Activated T-helper 2 cell treated with anti-CD3 and anti-CD28 coated beads, Interferon-gamma antibody, Interleukin-2, Interleukin-4, amounts not matched to agents 10 μg/mL and 5 μg/mL and 100 μg/mL, durations not matched to agents 14 hours and 24 hours and 36 hours (primary cell): ENCODE measurements at places on chromosomes 2 and 18. TPM values are rescaled to one million over a fixed set of nuclear protein-coding genes. Genes with fewer than 3 reads are reported as not detected.

GRCh38 chr2:133941666-133942065, 312.2 kb upstream of the MGAT5 start:
- DNase-seq, result no peak

GRCh38 chr2:24117902-24118301, 5.2 kb downstream of the PFN4 start:
- no peak for DNase-seq

DNA sequence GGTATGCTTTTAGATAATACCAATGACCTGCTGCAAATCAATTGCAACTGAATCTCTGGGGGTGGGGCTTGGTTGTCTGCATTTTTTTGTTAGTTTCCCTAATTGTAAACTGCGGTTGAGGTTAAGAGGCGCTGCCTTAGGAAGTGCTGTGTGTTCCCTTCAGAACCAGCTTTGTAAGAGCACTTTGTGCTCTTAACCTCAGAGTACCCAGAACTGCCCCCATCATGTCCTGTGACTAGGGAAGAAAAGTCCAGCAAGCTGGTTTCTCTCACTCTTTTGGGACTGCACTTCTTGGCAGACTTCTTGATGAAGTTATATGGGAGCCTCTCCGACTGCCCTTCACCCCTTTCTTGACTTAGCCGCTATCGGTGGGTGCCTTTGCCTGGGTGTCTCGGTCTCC, 245.5 kb upstream of the CXCR4 start:
- no peak for DNase-seq

DNA sequence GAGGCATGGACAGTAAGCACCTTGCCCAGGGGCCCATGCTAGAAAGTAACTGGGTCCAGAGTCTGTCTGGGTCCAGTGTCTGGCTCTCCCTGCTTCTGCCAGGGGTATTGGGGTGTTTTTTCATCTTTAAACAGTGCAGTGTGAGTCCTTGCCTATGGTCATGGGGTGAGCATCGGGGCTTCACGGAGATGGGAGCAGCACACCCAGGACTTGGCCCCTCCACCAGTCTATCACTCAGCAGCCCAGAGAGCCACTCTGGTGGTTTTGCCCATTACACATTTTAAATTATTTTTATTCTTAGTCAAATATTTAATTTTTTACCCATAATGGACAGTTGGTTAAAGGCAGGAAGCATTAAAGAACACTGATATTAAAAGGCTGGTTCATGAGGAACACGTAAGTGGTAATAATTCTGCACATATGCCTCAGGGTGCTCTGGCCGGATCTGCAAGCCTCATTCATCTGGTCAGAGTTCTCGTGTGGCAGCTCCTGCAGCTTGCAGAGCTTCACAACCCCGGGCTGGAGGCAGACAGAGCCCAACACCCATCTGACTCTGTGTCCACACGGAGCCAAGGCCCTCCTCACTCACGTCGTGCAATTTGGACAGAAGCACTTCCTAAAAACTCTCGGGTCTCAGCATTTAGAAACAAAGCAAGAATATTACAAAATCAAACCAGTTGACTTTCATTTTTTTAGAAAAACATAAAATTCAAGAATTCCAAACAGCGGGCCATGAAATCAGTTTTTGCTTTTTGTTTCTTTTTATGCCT, 204.1 kb downstream of the CTIF start:
- no peak for DNase-seq

- DNase-seq, result no peak
Observed at GRCh38 chr2:149018981-149019380, 19.5 kb upstream of the LYPD6B start.

GRCh38 chr18:75530566-75531211, 103.2 kb upstream of the SMIM21 start:
- no peak for DNase-seq

GRCh38 chr18:51278045-51278649, 80.7 kb upstream of the MEX3C start:
- peak; percentile 14 for DNase-seq

DNA sequence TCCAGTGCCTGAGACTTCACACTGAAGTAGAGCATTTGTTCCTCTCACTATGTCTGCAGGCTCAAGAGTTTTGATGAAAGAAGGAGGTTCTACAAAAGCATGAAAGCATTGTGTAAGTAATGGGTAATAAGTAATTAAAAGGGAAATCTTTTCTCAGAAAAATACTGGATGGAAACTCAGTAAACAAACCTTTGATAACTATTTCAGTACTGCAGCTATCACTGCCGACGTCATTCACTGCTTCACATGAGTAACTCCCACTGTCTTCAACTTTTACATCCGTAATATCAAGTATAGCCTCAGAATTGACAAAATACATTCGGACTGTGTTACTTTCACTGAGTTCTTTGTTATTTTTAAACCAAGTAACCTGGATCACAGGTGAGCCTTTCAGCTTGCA, 72.7 kb downstream of the TTN start:
- no peak for DNase-seq

DNA sequence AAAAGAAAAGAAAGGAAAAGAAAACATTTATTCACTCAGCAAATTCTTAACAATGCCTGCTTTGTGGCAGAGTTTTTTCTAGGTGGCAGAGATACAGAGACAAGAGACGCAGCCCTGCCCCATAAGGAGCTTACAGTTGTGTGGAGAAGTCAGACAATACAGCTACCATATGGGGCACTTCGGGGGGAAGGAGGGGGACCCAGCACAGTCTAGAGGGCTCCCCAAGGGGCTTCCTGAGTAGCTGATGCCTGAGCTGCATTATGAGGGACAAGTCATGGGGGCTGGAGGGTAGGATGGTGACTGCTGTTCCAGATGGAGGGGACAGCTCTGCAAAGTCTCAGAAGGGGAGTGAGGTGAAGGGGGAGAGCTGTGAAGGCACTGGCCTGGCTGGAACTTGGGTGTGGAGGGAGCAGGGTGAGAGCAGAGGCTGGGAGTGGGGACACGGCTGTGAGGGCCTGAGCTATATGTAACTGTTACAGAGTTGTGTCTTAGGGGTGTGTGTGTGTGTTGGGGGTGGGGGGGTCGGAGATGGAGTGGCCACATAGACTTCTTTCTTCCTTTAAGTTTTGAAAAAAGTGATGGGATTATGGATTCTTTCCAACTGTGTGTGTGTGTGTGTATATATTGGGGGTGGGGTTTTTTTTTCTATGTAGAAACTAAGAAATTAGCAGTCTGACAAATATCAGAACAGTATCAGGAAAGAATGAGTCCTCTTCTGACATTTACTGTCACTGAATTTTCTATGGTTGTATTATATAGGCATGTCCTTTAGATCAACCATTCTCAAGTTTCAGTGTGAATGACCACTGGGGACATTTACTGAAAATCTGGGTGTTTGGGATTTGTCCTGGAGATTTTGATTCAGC, 66.0 kb upstream of the HAAO start:
- DNase-seq, result no peak

DNA sequence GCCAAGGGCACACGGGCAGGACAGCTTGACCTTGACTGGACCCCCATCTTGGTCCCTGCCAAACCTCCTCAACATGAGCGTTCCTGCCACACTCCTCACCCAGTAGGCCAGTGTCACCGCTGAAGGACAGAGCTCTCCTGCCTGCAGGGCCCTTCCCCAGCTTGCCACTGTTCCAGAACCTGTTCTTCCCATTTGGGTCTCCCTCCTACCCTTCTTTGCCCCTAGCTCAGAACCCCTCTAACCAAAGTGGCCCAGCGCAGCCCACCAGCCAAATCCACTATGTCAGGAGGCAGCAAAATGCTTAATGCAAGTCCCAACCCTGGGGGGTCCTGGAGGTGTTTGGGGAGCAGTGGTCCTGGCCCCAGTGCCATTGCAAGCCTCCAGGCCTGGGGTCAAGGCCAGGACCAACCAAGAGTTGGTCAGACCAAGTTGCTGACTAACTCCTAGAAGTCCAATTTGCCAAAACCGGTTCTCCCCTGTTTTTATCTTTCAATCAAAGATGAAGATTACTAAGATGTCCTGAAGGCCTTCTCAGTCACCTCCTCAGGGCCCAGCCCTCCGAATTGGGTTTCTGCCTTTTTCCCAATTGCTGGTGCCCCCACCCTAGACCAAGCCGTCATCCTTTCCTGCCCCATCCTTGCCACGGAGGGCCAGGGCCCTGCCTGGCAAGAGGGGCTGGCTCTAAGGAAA, 4.5 kb upstream of the ASPRV1 start:
- DNase-seq, result no peak

GRCh38 chr18:79786304-79786703, 11.4 kb upstream of the KCNG2 start:
- no peak for DNase-seq

- DNase-seq, result no peak
Observed at GRCh38 chr2:210007895-210008294, 5.5 kb downstream of the RPE start.

GRCh38 chr2:224127871-224128501, 88.9 kb upstream of the SERPINE2 start:
- no peak for DNase-seq

DNA sequence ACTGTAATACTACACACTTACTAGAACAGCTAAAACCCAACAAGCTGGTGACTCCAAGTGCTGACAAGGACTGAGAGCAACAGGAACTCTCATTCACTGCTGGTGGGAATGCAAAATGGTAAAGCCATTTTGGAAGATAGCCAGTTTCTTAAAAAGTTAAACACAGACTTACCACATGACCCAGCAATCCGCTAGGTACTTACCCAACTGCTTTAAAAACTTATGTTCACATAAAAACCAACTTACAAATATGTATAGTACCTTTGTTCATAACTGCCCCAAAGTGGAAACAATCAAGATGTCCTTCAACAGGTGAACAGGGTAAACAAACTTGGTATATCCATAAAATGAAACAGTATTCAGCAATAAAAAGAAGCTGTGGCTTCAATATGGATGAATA, 153.1 kb upstream of the ZFP36L2 start:
- no peak for DNase-seq

GRCh38 chr2:201779901-201780673, 646 bp downstream of the ALS2 start:
- no peak for DNase-seq

GRCh38 chr18:79493211-79493800, 97.6 kb downstream of the NFATC1 start:
- DNase-seq, result no peak

DNA sequence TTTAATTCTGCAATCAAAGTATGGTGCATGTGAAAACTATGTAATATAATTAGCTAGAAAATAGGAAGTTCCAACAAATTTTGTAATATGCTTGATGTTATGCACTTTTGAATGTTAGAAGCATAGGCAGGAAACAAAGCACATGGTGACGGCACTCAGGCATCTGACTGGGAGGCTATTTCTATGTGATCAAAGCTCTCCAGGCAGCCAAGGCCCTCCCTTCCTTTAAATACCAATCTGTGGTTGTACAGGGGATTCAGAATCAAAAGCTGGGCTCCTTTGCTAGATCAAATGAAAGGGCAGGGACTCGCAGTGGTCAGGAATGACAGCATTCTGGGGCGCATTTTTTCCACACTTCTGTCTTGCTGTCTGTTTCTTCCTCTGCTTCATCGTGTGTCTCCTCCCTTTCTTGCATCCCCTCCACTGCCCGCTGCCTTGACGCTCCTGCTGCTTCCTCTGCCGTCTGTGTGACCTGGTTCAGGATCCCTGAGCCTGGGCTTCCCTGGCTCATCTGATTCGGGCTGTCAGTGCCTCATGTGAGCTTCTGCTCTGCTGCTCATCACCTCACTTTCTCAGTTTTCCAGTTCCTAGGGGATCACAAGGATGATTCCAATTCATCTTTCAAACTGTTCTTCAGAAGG, 30.9 kb downstream of the TMEM182 start:
- DNase-seq, result no peak

GRCh38 chr18:59633317-59633716, 63.9 kb downstream of the CCBE1 start:
- DNase-seq, result no peak

- no peak for DNase-seq
Observed at GRCh38 chr18:27277554-27277953, 92.4 kb upstream of the CHST9 start.

DNA sequence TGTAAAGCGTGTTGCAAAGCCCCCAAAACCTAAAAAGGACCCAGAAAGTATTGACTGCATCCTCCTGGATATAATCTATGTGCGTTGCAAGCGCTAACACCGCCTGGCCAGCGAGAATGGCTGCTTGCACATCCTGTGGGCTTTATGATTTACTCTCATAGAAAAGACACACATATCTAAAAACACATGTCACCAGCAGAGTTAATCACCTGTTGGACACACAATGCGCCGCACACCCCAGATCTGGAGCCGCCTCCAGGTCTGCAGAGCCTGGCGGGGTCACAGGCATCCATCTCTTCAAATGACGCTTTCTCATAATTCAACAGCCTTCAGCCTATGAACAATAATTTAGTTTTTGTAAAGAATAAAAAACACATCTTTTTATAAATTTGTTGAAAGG, 186.5 kb downstream of the RTP5 start:
- DNase-seq, result no peak

DNA sequence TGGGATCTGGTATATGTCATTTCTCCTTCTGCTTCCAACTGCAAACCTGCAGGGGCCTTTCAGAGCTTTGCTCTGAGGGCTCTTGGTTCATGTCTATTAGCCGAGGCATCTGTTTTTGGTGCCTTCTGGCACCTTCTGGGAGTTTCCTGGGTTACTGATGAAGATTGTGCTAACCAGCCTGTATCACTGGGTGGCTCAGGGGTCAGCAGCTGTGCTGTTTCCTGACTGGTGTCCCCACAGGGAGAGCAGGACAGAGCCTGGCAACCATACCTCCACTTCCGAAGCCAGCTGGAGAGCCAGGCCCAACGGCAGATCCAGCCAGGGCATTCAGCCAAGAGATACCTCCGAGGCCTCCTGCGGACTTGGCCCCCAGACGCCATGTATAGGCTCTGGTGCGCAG, 17.5 kb downstream of the KIAA2012 start:
- no peak for DNase-seq

DNA sequence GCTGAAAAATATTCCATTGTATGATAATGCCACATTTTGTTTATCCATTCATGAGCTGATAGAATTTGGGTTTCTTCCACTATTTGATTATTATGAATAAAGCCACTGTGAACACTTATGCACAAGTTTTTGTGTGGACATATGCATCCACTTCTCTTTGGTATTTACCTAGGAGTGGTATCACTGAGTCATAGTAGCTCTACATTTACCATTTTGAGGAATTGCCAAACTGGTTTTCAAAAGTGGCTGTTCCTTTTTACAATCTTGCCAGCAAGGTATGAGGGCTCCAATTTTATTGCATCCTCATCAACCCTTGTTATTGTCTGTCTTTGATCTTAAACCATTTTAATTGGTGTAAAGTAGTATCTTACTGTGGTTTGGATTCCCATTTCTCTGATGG, 13.3 kb upstream of the EHBP1 start:
- DNase-seq, result no peak

- no peak for DNase-seq
Observed at GRCh38 chr2:242038166-242038927, 168.8 kb downstream of the RTP5 start.

Gene FBXO15
- 0.91 and 1.1 TPM in 2 replicates for total RNA-seq

Gene TUBA4B
- total RNA-seq, result not detected in 2 replicates

Gene GPR17
- total RNA-seq, result not detected in 2 replicates

Gene FMNL2
- 14.0 and 14.3 TPM in 2 replicates for total RNA-seq

Gene REG3A
- not detected in 2 replicates for total RNA-seq

Gene IFIH1
- total RNA-seq, result 14.5 and 16.1 TPM in 2 replicates

Gene CTLA4
- total RNA-seq, result 166 and 180 TPM in 2 replicates

Gene KIF5C
- 12.9 and 17.3 TPM in 2 replicates for total RNA-seq
